ENCODE measurements at places on chromosomes 2 and 18. TPM values are rescaled to one million over a fixed set of nuclear protein-coding genes. Genes with fewer than 3 reads are reported as not detected.

The COLEC11 gene
- total RNA-seq, result not detected

The RAX gene
- total RNA-seq, result not detected

The MFSD6 gene
- 38.3 TPM for total RNA-seq

- no peak for DNase-seq
These were observed 65.2 kb upstream of the ST8SIA5 start for GRCh38 chr18:46821856-46822711.

The SCN7A gene
- not detected for total RNA-seq

DNA sequence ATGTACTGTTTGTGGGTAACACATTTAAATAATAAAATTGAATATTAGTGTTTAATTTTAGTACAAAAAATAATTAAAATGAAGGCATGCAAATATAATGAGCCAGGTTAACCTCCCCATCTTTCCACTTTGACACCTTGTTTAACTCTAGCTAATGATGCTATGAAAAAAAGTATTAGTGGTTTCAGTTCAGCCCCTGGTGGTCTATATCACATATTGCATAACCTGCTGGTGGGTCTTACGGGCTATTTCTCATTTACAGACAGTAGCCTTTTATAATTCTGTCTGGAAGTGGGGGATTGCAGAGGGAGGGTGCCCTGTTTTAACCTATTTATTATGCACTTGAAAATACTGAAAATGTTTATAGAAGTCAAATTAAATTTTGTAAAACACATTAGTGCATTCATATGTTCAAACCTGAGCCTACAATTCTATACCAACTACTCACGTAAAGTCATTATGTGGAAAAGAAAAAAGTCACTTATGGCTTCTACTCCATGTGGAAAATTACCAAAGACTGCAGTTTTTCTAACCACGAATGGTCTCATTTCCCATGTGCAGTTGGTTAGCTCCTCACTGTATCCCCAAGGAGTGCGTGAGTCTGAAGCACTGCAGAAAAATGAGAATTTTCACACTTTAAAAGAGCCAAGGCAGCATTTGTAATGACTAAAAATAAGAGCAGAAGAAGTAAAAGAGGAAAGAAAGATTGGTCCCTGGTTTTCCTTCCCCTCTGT, 381.0 kb downstream of the MTX2 start:
- no peak for DNase-seq

DNA sequence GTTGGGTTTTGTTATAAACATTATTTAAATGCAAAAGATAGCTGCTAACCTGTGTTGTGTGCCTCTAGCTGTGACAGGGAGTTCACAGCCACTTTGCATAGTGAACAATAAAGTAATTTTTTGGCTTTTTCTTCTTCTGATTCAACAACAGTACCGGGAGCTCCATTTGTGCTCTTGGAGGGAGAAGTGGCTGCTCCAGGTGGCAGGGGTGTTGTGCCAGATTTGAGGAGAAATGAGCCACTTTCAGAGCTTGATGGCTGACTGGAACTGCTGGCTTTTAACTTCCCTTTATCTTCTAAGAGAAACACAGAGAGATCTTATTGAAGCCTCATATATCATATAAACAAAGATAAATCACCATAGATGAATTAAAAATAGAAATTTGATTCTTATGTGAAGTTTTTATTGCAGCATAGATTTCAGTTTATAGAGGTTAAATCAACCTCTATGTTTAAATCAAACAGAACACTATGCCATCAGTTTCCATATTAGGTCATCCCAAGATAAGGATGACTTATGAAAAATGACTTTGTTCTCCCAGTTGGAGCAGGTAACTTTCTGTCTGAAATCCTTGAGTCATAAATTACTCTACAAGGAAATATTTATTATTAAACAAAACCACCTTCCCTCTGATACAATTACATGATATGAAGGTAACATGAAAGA, 182.0 kb upstream of the SESTD1 start:
- peak; percentile 32 for DNase-seq

- no peak for DNase-seq
These were observed 23.0 kb downstream of the LYPD6 start for GRCh38 chr2:149353421-149353820.

DNA sequence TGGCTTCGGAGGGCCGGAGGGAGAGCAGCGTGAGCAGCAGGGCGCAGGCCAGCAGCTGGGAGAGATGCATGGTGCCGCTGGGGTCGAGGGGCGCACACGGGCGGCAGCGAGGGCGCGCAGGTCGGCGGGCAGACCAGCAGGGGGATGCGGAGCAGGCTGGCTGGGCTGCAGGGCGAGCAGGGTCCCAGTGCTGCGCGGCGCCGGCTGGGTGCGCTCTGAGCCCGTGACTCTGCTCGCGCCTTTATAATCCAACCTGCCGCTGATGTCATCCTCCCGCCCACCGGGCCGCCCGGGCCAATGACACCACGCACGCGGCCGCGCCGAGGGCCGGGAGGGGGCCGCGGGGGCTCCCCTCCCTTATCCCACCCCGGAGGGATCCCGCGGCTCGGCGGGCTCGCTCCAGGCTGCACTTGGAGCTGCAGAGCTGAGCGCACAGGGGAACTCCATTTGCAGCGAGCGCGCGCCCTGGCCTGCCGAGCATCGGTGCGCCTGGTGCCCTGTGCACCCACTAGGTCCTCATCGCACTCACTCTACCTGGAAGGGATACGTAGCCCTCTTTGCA, at the start of gene NPPC:
Gene NPPC, minus strand, starts transcription at position 217 of the 562 bp plus-strand sequence. Its CDS starts 147 bp downstream, at position 70.
- DNase-seq, result no peak

DNA sequence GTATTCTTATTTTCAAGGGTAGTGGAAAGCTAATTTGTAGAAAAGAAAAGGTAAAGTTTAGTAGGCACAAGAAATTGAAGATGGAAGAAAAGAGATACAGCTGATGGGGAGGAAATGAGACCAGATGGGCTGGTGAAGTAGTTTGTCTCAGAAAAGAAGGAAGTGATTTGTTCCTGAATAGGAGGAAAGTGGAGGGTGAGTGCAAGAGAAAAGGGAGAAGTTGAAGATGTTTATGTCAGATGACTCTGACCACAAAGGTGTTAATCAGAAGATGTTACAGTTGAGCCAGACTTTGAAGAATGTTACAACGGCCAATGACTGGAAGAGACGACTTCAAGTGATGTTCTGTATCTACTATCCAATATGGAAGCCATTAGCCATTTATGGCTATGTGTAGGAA, 21.2 kb downstream of the ZSCAN30 start:
- DNase-seq, result no peak

GRCh38 chr2:85278361-85278760, 49.4 kb downstream of the TGOLN2 start:
- no peak for DNase-seq

GRCh38 chr2:182447863-182448262, 21.0 kb upstream of the PDE1A start:
- no peak for DNase-seq

DNA sequence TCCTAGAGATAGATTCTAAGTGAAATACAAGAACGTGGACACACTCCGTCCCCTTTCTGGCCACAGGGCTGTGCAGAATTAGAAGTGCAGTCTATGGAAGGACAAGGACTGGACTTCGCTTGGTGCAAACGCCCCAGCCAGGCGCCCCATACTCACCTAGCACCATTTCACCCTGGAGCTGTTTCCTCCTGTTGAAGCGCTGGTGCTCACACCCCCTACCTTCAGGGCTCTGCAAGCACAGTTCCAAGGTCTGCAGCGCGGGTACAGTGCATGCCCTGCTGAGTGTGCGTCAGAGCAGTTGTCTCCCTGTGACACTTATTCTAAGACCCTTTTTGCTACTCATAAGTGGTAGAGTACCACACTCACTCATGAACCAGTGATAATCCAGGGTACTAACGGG, 3.0 kb downstream of the HPCAL1 start:
- no peak for DNase-seq

GRCh38 chr18:58784601-58785137, 80.0 kb upstream of the ZNF532 start:
- no peak for DNase-seq

- no peak for DNase-seq
These were observed 8.7 kb upstream of the DIPK1C start for GRCh38 chr18:74465775-74466174.

DNA sequence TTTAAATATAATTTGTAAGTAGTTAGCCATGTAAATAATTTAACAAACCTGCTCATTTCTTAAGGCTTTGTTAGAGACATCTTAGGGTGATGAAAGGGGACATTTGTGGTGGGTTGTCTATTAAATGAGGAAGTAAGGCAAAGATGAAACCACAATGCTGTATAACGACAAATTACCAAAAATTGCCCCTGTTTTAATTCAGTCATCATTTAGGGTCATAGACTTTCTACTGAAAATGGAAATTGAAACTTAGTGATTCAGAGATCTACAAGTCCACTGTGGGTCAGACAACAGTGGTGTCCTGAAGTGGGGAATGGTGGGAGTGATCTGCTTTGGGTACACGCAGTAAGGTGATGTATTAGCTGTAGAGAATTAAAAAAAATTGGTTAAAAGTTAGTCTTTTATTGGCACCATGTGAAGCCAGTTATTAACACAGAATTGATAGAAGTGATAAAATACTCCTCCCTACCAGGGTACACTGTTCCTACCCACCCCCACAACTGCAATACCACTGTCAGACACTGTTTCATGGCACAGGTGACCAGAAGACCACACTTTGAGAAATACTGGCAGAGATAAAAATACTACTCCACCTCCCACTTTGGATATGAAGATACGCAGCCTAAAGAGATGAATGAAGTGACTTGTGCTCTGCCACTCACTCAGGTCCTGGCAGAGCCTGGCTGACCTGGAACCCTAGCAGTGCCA, 13.4 kb downstream of the CERS6 start:
- DNase-seq, result no peak

DNA sequence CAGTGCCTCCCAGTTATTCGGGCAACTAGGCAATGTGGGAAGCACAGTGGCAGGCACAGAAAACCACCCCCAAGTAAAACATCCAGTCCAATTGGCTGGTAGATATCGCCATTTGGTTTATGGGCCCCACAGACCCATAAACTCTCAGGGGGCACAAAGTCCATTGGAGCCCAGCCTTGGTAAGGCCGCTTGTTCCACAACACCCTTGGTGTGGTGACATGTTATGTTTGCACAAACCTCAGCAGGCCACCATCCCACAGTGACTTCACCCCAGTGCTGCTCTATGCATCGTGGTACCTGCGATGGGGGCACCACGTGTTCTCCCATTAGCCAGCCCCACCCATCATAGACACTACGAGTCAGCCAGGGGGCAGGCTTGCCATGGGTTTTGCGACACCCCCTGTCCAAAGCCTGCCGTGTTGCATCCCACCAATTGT, 18.5 kb downstream of the PHOSPHO2 start:
- no peak for DNase-seq

The CYP1B1 gene
- 13.5 TPM for total RNA-seq

DNA sequence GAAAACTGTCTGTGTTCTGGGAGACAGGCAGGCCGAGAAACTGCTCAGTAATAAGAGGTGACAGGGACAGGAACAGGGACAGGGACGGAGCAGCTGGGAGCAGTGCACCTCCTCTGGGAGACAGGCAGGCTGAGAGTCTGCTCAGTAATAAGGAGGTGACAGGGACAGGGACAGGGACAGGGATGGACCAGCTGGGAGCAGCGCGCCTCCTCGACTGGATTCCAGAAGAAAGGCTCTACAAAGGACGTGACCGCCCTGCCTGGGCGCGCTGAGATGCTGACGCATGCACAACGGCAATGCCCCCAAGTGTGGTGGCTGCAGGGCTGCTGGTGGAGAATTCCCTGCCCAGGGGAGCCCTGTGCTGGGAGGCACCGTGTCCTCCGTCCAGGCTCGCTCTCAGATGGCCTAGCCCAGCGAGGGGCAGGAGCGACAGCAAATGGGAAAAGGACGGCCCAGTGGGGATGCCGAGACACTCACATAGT, 44.2 kb upstream of the PXDN start:
- no peak for DNase-seq

- DNase-seq, result no peak
These were observed at the start of gene CHRNA1 for GRCh38 chr2:174764280-174765255. CHRNA1 (minus strand) TSS chr2:174764472; CDS start chr2:174764394, 78 bp downstream.

The LGALSL gene
- total RNA-seq, result 8.5 TPM

- DNase-seq, result no peak
These were observed 308.6 kb downstream of the TGIF1 start for GRCh38 chr18:3758531-3758930.

- DNase-seq, result no peak
These were observed 1.0 kb downstream of the CHRNG start for GRCh38 chr2:232540441-232541041.
